ENCODE measurements at places on chromosomes 11 and 22.

- DNase-seq: no peak
Measured at GRCh38 chr11:34239465-34240149, 118.2 kb downstream of the ABTB2 start.

DNA sequence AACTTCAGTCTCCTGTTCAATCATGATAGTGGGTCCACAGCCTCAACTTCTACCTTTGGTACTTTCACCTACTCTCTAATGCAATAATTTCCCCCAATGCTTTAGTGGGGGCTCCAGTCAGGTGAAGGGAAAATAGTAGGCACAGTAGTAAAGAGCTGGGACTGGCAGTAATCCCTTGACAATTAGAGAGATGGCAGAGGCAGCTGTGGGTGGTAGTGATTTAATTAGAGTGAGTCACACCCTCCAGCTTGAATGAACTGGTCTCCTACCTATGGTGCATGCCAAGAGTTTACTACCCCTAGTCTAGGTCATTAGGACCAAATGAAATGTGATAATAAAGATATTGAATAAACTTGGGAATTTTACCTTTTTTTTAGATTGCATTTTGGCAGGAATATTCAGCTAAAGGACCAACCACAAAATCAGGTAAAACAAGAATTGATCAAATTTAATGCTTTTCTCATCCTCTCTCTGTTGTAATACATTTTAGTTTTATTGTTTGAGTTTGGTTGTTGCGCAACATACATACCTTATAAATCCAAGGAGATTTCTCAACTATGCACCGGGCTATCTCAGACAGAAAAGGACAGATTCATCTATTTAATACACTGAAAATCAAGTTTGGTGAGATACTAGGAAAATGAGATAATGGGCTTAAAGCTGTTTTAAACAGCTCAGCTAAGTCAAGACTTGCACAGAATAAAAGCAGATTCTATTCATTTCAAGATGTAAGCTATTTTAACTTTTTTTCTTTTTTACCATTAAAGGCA, 9.0 kb downstream of the PRRG4 start:
- no peak for DNase-seq

- no peak for DNase-seq
Measured at GRCh38 chr22:44941207-44941606, 68.6 kb downstream of the PHF21B start.

- DNase-seq: peak; percentile 81
Measured at GRCh38 chr11:73334384-73335203, 26.5 kb downstream of the ARHGEF17 start.

- no peak for DNase-seq
Measured at GRCh38 chr11:114501901-114502300, 57.8 kb downstream of the NXPE1 start.

DNA sequence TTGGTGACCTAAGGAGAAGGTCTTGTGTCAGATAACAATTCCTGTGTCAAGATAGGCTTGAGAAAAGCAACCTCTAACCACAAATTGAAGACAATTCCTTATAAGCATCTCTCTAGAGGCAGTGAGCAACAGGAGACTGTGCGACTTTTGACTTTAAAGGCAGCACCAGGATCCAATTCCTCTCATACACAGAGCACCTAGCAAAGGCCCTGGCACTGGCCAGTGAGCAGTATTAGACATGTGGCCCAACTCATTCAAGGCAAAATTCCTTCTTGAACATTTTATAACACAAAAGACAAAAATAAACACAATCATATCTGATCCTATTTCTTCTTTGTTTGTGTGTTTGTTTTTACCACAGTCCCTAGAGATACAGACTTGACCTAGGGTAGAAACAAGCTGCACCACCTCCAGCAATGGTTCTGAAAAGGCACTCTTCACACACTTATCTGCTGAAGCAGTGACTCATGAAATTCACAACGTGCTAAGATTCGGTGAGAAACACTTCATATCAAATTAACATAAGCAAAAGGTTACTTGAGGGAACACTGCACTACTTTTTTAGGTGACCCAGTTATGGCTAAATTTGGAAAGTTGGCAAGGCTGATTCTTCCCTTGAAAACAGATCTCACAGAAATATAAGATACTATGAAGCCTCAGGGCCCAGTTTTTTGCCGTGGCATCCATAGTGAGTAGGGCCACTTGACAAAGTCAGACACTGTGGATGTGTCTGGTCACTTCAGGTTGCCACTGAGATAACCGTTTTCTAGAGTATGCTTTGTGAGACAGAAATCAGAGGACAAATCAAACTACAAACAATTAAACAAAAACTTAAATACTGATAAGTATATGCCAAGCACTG, 1018.9 kb downstream of the DLG2 start:
- DNase-seq: no peak

DNA sequence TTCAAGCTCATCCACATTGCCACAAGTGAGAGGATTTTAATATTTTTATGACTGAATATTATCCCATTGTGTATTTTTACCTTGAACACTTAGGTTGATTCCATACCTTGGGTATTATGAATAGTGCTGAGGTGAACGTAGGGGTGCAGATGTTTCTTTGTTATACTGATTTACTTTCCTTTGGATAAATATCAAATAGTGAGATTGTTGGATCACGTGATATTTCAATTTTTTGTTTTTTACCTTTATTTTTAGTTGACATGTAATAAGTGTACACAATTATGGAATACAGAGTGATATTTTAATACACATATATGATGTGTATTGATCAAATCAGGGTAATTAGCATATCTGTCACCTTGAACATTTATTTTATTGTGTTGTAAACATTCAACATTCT, 8.1 kb downstream of the OR10W1 start:
- DNase-seq: no peak

GRCh38 chr11:44970293-44970692, 19.6 kb upstream of the TP53I11 start:
- DNase-seq: no peak

DNA sequence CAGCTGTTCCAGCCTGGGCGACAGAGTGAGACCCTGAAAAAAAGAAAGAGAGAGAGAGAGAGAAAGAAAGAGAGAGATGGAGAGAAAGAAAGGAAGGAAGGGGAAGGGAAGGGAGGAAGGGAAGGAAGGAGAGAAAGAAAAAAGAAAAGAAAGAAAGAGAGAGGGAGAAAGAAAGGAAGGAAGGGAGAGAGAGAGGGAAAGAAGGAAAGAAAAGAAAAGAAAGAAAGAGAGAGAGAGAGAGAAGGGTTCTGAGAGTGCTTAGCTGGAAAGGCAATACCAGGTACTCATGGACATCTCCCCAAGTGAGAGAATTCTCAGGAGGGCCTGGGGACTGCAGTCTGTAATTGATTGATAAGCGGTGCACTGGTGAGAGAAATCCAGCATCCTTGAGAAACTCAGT, 12.8 kb upstream of the PRAME start:
- no peak for DNase-seq

DNA sequence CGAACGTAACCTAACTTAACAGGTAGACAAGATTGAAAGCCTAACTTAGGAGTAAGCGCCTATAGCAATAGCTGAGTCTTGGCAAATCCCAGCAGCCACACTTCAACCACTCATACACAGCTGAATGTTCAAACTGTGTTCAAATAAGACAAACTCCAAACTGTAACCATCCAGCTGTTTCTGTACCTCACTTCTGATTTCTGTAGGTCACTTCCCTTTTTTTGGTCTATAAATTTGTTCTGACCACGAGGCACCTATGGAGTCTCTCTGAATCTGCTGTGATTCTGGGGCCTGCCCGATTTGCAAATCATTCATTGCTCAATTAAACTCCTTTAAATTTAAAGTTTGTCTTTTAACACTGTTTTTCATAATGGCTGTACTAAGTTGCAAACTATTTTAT, 8.2 kb upstream of the TENM4 start:
- no peak for DNase-seq

DNA sequence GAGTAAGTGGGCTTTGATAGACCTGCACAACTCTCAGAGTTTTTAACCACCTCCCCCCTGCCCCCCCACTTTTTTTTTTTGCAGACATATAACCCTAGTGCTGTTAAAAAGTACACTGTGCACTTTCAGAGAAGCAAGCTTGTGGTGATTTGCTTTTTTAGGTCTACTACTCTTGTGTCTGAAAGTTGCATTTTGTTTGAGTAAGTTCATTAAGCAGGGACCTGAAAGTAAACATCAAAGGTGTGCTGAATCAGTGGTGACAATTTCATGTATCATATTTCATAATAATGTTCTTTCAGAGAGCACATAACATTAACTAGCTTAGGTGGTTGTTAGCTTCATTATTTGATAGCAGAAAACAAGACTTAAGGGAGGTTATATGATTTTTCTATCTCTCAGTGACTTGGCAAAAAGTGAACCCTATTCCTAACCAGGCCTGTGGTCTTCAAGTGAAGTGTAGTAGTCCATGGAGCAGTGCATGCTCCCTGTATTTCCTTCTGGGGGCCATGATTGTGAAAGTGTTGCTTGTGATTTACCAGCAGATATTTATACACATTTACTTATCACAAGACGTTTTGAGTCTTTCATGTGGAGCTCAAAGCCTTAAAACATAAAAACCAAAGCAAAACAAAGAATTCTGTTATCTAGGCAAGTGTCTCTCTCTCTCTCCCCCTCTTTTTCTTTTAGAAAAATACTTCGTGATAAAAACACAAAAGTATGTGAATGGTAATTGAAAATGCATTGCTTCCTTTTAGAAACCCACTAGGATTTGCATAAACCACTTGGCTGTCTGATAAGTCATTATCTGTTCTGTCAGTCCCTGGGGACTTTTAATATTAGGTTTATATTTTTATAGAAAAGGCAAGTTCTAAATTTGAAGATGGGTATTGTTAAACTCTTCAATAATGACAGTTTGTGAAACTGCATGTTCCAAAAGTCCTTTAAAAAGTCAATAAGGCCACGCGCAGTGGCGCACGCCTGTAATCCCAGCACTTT, 7.5 kb upstream of the RAG2 start:
- no peak for DNase-seq

- DNase-seq: no peak
Measured at GRCh38 chr22:32577591-32577990, 103.0 kb downstream of the FBXO7 start.
